NCI-H2081 (cell line): ENCODE measurements at places on chromosomes 2 and 18.
A peak's percentile ranks its signal among the peaks of the same experiment; 100 is the strongest.

- DNase-seq = no peak
Observed at GRCh38 chr2:143420313-143420712, 291.1 kb downstream of the ARHGAP15 start.

DNA sequence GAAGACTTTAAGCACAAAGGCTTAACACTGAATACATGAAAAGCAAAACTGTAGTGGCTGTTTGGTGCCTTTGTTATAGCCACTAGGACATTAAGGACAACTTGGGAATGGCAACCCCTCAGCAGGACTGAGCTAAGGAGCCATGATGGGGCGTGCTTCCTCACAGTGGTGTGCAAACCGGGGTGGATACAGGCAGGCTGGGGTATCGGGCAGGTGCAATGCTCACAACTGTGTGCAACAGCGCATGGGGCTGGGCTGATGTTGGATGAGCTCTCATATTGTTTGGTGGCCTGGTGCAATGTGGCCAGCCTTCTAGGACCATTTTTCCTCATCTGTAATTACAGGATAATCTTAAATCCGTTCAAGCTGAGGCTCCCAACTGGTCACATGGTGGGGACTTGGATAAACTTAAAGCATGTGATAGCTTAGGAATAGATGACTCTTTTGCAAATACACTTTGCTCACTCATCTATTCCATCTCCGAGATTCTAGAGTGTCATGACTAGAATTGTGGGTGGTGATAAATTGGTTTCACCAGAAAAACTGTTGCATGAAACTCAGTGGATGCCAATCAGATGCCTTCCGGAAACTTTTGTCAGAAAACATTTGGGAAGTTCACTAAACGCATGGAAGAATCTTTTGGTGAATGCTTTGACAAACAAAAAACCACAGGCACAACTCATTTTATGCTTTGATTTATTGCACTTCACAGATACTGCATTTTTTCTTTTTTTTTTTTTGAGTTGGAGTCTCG, 116.5 kb downstream of the PXDN start:
- no peak for DNase-seq

DNA sequence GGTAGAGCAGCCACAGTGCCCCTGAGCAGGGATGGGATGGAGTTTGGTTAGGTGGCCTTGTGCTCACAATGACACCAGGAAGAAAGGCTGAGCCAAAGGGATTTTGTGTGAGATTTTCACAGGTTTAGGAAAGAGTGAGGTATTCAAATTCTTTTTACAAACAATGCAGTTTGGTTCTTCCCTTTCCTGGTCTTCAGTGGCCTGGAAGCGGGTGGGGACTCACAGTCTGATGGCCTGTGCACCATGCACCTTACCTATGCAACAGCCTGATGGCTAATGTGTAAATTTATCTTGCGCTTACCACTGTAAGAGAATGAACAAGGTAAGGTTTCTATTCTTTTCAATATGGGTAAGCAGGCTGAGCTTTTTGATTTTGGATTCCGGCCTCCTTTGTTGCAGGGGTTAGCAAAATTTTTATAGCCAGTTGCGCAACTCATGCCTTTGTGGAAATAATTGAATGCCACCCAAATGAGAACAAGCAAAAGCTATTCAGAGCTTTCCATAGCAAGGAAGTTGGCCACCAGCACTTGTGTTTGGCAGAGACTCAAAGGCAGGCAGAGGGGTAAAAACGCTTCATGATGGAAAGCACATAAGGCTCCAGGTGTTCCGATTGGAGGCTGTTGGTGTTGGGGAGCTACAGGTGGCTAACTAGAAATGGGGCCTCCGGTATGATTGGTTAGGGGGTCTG, 23.8 kb upstream of the IL1R2 start:
- no peak for DNase-seq

DNA sequence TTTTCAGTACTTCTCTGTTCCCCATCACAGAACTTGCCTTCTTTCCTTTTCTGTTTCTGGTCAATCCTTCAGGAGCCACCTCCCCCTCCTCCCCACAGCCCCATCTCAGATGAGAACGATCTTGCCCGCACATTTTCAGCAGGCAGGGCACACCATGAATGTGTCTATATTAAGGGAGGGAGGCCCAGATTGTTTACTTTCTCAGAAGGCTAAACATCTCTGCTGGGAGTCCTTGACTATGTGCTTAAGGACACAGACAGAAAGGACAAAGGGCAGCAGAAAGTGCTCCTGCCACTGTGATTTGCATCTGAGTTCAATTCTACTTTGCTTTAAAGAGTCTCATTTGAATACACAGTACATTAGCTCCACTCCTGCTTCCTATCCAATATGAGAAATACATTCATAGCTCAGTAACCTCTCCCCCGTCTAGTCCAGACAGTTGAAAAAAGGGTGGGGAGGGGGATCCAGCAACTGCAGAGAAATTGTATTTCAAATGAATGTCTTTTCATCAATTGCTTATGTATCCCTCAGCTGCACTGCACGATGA, 175.0 kb upstream of the PARD3B start:
- DNase-seq = no peak

GRCh38 chr2:218792433-218792832, 10.5 kb downstream of the CYP27A1 start:
- DNase-seq = no peak

- no peak for DNase-seq
Observed at GRCh38 chr2:30235859-30236535, 4.7 kb downstream of the LBH start.

DNA sequence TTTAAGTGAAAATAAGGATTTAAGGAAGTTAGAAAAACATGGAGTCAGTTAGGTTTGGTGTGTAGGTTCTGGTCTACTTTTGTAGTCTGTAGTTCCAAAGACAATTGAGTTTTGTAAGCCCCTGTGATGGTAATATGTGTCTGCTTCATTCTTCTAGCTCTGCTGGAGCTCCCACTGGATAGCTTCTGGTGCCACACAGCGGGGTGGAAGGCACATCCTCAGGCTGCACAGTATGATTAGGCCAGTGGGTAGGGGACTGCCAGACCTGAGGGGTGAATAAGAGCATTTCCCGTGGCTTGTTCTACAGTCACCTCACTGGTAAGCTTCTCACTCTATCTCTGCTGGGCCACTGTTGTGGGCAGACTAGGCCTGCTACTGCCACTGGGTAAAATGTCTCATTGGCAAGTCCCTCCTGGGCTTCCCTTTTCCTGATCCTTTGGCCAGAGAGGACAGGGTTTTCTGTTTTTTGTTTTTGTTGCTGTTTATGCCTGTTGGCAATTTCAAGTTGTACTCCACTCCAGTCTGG, 44.5 kb downstream of the TMEM131 start:
- DNase-seq = no peak

DNA sequence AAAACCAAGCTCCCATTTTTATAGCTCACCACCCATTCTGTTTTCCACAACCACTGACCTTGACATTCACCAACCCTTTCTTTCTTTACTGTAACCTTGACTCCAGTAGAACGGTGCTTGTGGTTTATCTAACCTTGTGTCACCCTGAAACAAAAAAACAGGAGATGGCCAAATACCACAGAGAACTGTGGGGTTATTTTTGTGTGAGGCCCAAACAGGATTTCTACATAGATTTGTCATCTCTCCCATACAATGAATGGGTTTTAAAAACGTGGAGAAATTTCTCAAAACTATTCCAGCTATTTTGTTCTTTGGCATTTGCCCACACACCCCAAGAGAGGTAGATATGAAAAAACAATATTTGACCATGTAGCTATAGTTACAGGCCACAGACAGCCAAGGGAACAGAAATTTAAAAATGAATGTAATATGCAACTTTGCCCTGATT, 231.3 kb upstream of the TANK start:
- no peak for DNase-seq

DNA sequence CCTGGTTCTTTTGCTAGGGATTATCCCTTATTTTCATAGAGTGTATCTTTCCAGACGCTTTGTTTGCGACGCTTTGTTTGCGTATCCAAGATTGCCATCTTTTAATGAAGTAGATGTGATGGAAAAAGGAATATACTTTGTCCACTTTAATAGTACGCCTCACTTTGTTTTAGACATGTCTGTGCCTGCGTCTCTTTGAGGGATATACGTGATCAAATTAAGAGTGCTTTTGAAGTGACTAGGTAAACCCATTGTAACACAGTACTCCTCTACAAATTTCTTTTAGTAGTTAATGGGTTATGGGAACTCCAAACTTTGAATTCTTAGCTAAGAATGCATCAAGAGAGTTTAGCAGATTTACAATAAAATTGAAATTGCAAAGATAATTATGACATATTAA, 27.9 kb downstream of the ACSL3 start:
- no peak for DNase-seq

GRCh38 chr2:143823296-143823695, 694.1 kb downstream of the ARHGAP15 start:
- DNase-seq = no peak

DNA sequence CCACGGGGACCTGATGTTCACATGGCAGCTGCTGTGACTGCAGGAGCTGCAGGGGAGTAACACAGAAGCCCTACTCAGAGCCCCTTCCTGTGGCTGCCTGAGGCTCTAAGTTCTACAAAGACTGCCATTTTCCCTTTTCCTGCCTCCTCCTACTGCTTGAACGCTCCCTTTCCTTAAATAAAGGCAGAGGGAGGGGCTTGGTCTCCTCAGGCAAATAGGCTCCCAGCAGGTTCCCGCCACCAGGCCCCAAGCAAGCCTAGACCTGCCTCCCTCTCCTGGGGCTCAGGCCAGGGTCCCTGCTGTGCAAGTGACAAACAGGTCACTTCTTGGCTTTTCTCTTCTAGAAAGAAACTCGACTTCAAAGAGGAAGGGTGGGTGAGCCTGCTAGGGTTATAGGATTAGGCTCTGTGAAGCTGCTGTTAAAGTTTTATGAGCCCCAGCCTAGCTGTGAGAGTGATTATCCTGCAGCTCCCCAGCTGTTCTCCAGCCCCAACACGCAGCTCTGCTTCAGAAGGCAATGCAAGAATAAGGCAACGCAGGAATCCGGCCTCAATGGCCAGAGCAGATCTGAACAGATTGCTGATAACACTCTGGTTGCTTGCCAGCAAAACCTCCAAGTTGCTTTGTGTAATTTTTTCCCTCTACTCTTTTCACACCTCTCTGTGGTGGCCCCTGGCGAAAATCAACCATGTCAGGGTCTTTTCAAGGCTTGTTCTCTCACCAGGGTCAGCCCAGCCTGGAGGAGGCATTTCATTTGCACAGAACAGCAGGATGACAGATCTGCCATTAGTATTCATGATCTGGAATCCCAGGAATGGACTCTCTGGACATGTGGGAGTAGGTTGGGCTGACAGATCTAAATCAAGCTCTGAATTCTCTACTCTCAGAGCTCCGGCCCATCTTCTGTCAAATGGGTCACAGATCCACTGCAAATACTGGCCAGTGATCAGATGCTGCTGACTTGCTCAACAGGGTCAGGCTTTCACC, 71.3 kb downstream of the MRO start:
- DNase-seq = no peak

GRCh38 chr2:221289389-221289788, 282.7 kb downstream of the EPHA4 start:
- DNase-seq = no peak

DNA sequence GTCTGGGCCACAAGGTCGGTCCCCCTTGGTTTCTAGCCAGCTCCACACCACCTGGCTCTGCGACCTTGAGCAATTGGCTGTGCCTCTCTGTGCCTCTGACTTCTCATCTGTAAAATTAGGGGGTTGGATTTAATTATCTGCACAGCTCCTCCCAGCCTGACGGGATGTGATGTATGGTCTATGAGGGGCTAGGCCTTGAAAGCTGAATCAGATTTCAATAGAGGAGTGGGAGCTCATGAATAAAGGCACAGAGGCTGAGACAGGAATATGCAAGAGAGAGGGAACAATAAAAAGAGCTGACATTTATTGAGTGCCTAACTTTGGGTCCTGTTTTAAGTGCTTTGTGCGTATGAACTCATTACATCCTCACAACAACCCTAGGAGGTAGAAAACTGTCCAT, 104.7 kb downstream of the ALK start:
- DNase-seq = no peak

GRCh38 chr2:174106736-174107135, 141.6 kb upstream of the SP3 start:
- DNase-seq = no peak

- DNase-seq = peak; percentile 32
Observed at GRCh38 chr2:111898703-111899514, 502 bp downstream of the MERTK start.

DNA sequence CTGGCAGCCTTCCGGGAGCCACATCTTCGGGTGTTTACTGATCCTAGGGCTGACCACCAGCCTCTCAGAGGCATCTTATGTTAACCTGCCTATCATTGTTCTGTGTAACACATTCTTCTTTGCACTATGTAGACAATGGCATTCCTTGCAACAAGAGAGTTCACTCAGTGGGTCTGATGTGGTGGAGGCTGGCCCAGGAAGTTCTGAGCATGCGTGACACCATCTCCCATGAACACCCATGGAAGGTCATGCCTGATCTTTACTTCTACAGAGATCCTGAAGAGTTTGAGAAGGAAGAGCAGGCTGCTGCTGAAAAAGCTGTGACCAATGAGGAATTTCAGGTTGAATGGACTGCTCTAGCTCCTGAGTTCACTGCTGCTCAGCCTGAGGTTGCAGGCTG, 15.3 kb upstream of the ALMS1 start:
- no peak for DNase-seq

GRCh38 chr18:55651236-55651635, 63.2 kb upstream of the TCF4 start:
- DNase-seq = no peak

- no peak for DNase-seq
Observed at GRCh38 chr2:64210816-64211215, 66.6 kb upstream of the PELI1 start.

- no peak for DNase-seq
Observed at GRCh38 chr18:50312296-50313030, 25.0 kb upstream of the CXXC1 start.

DNA sequence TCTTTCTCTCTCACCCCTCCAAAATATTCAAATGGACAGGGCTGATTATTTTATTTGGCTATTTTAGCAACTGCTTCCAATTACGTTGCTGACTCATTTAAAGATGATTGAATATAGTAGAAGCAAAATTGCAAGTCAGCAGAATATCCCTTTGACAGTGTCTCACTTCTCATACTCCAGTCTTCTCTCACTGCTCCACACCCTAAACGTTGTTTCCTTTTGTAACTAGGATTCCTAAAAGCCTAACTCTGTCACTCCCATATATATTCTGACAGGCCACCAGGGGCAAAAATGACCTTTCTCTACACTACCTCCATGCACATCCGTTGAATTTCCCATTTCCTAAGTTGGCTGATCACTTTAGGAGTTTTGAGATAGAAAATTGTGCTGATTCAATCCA, 351.1 kb downstream of the RND3 start:
- DNase-seq = no peak

- no peak for DNase-seq
Observed at GRCh38 chr18:7414459-7414858, 152.7 kb upstream of the PTPRM start.

- DNase-seq = no peak
Observed at GRCh38 chr2:230751062-230751461, 38.4 kb downstream of the CAB39 start.

DNA sequence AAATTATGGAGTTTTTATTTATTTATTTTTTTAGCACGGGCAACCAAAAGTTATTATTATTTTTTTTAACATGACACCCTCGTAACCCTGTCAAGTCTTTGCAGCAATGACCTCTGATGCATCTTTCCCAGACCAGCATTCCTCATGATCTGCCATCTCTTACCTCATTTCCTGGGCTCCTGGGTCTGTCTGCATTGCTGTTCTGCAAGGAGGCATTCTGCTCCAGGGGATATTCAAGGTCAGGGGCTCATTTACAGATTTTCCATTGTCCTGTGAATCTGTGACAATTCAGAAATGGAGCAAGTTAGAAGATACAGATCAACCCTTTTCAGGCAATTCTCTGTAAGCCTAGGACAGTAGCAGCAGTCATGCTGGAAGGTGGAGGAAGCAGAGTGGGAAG, 43.0 kb downstream of the NGEF start:
- DNase-seq = no peak
